ENCODE measurements at places on chromosomes 1 and 21. TPM values are rescaled to one million over a fixed set of nuclear protein-coding genes. Genes with fewer than 3 reads are reported as not detected.

BTBD8 gene
- 2.9 TPM for total RNA-seq

CXADR gene
- 0.75 TPM for total RNA-seq

CLCC1 gene
- 18.6 TPM for total RNA-seq

NEK7 gene
- 62.0 TPM for total RNA-seq

INPP5B gene
- total RNA-seq = 24.3 TPM

TMEM269 gene
- 0.15 TPM for total RNA-seq

LEFTY1 gene
- total RNA-seq = 0.19 TPM

C1orf226 gene
- total RNA-seq = 0.10 TPM

C8A gene
- not detected for total RNA-seq

FHAD1 gene
- not detected for total RNA-seq

CD160 gene
- total RNA-seq = 0.31 TPM

ITLN1 gene
- total RNA-seq = not detected

NAV1 gene
- 2.6 TPM for total RNA-seq

PRMT6 gene
- 9.7 TPM for total RNA-seq

SYCP1 gene
- total RNA-seq = not detected

CNIH4 gene
- total RNA-seq = 48.3 TPM

NBPF4 gene
- total RNA-seq = not detected

USH2A gene
- total RNA-seq = not detected

TRIM58 gene
- total RNA-seq = 0.19 TPM

VHLL gene
- total RNA-seq = not detected

AUNIP gene
- 10.1 TPM for total RNA-seq

SH2D5 gene
- total RNA-seq = 0.07 TPM

YOD1 gene
- total RNA-seq = 7.2 TPM

CD247 gene
- 114 TPM for total RNA-seq

TAL1 gene
- not detected for total RNA-seq

LCE2A gene
- total RNA-seq = not detected

CHI3L1 gene
- total RNA-seq = not detected

PTGFR gene
- not detected for total RNA-seq

TIAM1 gene
- total RNA-seq = 74.8 TPM

ENAH gene
- total RNA-seq = 0.95 TPM

SIK1 gene
- total RNA-seq = 5.8 TPM

DVL1 gene
- 38.6 TPM for total RNA-seq

NBPF6 gene
- 0.12 TPM for total RNA-seq

B3GALT2 gene
- total RNA-seq = 0.14 TPM

AQP10 gene
- not detected for total RNA-seq

CFH gene
- 2.5 TPM for total RNA-seq

RBM34 gene
- total RNA-seq = 120 TPM

LRRC41 gene
- 34.6 TPM for total RNA-seq

SYT14 gene
- total RNA-seq = not detected

TTC22 gene
- total RNA-seq = 4.6 TPM

KCNJ6 gene
- total RNA-seq = not detected

AKT3 gene
- total RNA-seq = 34.7 TPM

S100A16 gene
- total RNA-seq = not detected

KRTAP6-2 gene
- not detected for total RNA-seq

KCNQ4 gene
- 0.45 TPM for total RNA-seq

ATP1A4 gene
- not detected for total RNA-seq

PIGR gene
- 0.10 TPM for total RNA-seq

SERTAD4 gene
- total RNA-seq = not detected

RNU1-1 gene
- 1,409 TPM for total RNA-seq

ATP6V1G3 gene
- not detected for total RNA-seq

CCDC185 gene
- not detected for total RNA-seq

PLD5 gene
- not detected for total RNA-seq

Measured in activated CD4-positive, alpha-beta memory T cell treated with anti-CD3 and anti-CD28 coated beads for 36 hours (primary cell).